ENCODE measurements at places on chromosomes 2 and 18.

DNA sequence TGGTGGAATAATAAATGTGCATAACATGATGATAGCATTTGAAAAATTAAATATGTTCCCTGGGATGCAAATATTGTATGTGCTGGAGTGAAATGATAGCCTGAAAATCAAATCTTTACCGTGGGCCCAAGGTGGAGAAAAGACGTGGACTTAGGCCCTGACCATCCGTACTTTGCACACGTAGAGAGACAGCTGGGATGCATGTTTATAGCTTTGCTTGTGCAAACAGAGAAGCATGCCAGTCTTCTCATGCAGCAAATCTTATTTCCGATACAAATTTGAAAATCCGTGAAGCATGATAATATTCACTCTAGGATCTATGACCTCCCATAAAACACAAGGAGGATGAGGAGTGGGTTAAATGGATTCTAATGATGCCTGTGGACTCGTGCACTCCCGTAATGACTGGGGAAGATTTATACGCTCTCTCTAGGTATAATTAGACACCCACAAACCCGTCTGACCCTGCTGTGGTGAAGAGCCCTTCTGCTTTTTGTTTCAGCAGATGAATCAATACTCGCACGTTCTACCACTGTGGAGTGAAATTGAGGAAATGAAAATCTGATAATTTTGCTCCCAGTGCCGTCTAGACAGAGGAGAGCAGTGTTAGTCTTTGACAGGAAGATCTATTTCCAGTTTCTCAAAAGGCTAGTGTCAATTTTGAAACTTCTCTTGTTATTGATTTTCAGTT lies 810.3 kb upstream of the SALL3 start:
- DNase-seq: no peak

- DNase-seq: no peak
Observed at GRCh38 chr2:16392647-16393499, 272.8 kb downstream of the CYRIA start.

DNA sequence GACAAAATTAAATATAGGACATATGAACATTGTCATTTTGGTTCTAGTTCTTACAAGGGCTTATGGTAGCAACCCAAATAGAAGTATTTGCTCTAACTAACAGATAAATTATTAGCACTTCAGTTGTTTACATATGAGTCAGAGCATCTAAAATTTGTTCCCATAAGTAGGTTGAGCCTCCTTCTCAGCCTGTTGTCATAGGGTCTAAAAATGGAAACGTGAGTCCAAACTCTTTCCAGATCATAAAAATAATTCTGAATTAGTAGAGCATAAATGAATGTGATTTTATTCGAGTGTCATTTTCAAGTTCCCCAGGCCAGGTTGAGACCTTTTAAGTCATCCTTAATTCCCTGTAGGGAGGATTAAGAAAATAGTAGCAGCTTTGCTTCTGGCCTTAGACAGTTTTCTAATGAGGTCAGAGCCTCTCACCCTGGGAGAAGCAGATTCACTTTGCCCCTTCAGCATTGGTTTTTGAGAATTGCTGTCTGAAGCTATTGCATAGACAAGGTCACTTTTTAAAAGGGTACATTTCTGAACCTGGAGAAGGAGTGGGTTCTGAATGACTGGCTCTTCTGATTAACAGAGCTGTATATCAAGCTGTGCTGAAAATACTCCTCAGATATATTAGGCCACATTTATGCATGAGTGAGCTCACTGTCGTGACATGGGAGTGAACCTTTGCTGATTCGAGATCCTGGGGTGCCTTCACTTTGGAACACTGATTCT lies 164.3 kb downstream of the NEDD4L start:
- no peak for DNase-seq

DNA sequence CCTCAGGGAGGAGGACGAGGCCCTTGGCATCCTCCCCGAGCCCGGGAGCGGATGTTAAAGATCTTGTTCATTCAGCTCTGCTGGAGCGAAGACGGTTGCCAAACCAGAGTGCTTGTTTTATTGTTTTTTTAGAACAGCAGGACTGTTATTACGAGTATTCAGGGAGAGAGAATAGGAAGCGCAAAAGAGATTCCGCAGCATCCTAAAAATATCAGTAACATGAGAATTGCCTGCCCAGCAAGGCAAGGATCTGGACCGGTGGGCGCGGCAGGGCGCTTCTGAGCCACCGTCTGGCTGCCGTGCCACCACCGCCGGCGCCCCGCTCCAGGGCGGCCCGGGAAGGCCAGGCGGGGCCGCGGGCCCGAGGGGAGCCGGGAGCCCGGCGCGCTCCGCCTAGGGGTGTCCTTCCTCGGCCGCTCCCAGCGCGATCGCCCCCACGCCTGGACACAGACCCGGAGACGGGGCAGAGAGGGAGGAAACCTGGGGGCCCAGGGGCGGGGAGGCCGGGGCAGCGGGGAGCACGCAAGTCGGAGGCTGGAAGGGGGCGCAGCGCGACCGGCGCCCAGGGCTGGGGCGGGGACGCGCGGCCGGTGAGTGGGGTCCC lies 843 bp downstream of the CYS1 start:
- peak; percentile 77 for DNase-seq

DNA sequence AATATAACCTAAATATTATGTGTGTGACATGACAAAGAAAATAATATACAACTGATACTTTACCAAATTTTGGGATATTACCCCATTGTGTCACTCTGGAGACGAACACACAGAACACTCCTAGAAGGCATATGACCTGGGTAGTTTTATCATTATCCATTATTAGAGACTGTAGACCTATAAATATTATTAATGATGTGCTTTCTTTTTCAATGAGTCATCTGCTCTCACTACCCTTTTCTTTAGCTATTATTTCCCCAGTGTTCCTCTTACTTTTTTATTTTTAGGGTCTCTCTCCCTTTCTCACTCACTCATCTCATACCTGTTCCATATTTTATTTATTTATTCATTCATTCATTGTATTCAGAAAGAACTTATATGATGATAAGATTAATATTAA lies 143.3 kb upstream of the ITGA4 start:
- DNase-seq: no peak

GRCh38 chr2:196821195-196821594 lies 12.0 kb upstream of the C2orf66 start:
- no peak for DNase-seq

- no peak for DNase-seq
Observed at GRCh38 chr2:9778012-9778411, 65.3 kb upstream of the TAF1B start.

Measured in brain pericyte (primary cell).